ENCODE measurements at places on chromosomes 5 and 9.
A peak's percentile ranks its signal among the peaks of the same experiment; 100 is the strongest.

- no peak for DNase-seq
Measured at GRCh38 chr5:103938146-103938695, 375.6 kb upstream of the NUDT12 start.

DNA sequence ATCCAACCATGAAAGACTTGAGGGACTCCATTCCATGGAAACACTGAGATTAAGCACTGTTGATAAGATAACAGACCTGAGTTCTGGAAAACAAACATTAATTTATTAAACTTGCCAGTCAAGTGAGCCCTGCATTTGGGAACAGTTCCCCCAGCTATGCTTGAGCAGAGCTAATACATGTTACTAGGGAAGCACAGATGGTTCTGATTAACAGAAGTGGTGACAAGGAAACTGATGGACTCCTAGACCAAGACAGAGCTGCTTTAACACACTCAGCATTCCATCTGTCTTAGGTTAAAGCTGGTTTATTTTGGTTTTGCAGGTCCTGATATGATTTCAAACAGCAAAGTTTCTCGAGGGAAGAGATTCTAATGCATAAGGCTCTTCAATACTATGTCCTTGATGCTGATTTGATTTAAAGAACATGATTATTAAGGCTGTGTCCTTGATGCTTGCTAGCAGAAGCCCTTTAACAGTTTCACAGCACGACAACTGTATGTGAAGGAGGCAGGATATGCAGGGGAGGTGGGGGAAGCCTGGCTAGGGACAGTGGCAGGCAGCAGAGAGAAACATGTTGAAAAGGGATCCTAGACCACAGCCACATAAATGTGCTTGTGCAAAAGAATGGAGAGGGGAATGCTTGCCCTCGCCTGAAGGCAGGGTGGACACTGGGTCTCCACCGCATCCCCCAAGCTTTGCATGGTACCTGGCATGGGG is 66.2 kb downstream of the ACTBL2 start:
- DNase-seq: no peak

- no peak for DNase-seq
Measured at GRCh38 chr9:129542741-129543140, 78.2 kb downstream of the C9orf50 start.

DNA sequence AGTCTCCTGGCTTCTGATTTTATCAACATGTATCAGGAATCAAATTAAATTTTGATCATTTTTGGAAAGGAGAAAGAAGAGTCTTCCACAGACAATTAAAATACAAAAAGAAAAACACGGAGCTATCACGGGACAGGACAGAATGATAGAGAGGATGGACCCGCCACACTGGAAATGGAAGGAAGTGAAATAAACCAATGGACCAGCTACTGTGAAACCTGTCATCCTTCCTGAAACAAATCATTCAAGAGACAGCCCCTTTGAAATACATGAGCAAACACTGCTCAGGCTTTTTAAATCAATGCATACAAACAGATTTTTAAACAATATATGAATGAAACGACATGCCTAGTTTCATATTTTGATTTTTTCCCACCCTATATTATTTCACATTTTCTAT is 339.4 kb downstream of the ACTL7B start:
- no peak for DNase-seq

DNA sequence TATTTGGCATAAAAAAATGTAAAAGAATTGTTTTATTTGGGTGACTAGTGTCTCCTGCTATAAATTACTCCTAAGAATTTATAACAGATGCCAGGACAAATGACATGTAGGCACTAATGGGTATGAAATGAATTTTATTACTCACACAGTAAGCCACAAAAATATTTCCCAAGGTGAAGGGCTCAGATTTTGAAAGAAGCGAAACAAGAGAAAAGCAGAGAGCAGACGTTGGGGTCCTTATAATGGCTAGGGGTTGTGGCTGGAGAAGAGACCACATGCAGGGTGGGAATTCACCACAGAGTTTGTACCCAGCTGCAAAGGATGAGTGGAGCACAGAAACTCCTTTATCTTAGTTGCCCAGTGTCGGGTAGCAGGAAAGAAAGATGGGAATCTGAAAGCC is 45.0 kb upstream of the PRR16 start:
- no peak for DNase-seq

DNA sequence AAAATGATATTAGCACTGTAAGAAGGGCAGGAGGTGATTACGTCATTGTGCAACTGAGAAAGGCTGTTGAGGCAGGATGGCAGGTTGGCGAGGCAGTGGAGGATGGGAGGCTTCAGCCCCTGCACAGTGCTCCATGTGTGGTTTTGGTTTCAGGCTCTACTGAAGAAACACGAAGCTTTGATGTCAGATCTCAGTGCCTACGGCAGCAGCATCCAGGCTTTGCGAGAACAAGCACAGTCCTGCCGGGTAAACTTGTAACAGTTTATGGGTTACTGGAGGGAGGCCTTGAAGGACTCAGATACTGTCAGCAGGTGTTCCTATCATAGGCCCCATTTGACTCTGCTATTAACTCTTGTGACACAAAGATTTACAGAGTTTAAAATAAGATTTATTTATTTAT is 35.1 kb downstream of the SPTAN1 start:
- DNase-seq: no peak

- peak; percentile 6 for DNase-seq
Measured at GRCh38 chr9:92270511-92270910, 23.0 kb downstream of the IARS1 start.

GRCh38 chr9:76887951-76888350 is 18.0 kb downstream of the PRUNE2 start:
- peak; percentile 67 for DNase-seq
